ENCODE measurements at places on chromosomes 5 and 9. TPM values are rescaled to one million over a fixed set of nuclear protein-coding genes. Genes with fewer than 3 reads are reported as not detected.

AQP3 gene
- total RNA-seq: 3.4 TPM

DNA sequence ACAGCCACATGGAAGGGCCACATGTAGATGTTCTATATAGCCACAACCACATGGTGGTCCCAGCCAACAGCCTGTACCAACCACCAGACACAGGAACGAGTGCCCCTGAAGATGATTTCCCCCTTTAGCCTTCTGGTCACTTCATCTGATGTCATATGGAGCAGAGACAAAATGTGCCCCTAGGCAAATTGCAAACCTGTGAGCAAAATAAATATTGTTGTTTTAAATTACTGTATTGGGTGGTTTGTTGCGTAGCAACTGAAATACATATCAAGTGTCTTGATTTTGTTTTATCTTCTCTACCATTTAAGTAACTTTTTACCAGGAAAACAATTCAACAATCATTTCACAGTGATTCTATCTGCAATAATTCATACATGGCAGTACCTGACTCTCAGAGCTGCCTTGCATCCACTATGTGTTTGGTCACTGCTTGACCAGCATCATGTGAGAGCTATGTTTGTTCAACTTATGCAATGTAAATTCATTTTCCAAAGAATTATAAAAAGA lies 142.5 kb upstream of the VLDLR start:
- DNase-seq: no peak

DNA sequence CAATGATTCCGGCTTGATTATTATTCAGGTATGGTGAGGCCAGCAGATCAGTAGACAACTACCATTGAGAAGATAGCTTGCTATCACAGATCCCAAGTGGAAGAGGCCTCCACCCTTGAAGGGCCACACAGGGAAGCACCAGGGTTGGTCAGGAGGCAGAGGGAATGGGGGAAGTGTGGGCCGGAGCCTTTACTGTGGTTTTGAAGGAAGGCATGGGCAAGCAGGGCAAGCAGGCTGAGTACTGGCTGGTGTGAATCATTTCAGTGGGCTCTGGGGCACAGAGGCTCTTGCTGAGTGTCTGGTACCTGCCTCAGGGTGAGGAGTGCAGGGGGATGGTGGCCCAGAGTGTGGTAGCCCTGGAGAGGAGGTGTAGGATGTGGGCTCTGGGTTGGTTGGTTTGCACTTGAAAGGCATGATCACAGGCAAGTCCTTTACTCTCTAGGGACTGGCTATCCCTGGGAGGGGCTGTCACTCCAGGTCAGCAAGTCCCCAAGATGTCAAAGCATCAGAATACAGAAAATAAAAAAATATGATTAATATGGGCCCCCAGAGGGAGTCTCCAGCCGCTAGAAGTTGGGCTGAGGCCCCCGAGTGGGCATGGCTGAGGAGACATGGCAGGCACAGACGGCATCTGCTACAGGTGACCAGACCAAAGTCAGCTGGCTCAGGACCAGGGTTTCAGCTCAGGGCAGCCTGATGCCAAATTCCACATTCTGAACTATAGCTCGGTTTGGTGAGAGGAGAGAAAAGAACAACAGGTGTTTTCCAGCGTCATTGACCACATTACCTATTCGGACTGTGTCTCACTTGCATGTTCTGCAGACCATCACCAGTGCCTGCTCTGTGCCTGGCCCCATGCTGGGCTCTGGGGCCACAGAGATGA lies 9.7 kb upstream of the SUSD3 start:
- no peak for DNase-seq

DNA sequence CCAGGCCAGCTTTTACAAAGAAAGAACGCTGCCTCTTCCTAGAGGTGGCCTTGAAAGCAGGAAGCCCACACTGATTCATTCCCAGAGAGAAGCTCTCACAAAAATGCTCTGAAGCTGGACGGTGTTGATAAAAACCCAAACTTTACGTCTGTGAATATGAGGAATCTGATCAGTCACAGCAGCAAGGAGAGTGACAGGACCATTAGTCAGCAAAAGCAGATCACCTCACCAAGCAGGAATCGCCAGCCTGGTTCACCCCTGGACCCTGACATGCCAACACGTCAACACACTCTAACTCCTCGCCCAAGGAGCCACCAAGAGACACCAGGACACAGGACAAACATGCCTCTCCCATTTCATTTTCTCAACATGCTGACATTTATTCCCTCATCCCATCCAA lies 70.6 kb upstream of the ZNF622 start:
- no peak for DNase-seq

DNA sequence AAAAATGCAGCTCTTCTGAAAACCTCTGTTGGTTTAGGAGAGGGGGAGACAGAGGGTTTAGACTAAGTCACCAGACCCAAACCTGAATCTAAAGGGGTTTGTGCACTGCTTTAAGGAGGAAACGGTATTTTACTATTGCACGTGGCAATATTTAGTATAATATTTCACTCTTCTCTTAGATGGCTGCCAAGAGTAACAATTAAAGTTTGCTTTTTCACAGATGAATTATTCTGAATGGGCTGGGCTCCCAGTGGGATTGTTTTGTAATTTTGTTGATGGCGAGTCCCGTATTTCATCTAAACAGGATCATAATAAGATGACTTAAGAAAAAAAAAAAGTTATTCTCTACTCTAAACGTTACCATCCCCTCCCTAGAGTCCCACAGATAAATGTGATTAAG lies 245.4 kb downstream of the PCSK5 start:
- no peak for DNase-seq

GRCh38 chr9:76534026-76534425 lies 75.0 kb downstream of the GCNT1 start:
- DNase-seq: no peak

DNA sequence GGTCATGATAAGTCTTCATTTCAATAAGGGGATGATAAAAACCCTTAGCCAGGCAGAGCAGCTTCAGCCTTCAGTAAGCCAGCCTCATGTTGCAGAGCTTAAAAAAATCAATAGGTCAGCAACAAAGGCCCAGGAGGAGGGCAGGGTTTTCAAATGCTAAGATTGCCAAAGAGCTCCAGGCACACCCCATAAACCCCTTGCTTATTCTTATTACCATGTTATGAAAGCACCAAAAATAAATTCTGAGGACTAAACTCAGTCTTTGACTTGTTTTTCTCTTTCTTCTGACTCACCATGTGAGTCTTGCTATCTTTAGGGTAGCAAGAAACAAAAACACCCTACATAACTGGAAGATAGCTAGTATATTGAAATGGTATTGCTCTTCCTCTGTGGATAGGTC lies 317.1 kb downstream of the KCTD16 start:
- no peak for DNase-seq

- DNase-seq: peak; percentile 20
Observed at GRCh38 chr5:84091127-84091799, 293.4 kb downstream of the EDIL3 start.

DNA sequence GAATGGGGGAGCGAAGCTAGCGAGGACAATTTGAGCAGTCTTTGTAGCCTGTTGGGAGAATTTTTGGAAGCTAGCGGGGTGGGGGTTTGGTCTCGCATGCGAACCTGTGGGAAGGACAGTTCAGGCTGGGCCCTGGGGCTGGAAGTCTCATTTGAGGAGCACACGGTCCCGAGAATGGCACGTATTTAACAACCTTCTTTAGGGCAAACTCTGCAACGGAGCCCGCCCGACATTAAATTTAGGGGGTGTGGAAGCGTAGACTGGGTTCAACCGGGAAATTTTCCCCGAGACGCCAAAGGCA lies 35.2 kb upstream of the NFIB start:
- no peak for DNase-seq

DNA sequence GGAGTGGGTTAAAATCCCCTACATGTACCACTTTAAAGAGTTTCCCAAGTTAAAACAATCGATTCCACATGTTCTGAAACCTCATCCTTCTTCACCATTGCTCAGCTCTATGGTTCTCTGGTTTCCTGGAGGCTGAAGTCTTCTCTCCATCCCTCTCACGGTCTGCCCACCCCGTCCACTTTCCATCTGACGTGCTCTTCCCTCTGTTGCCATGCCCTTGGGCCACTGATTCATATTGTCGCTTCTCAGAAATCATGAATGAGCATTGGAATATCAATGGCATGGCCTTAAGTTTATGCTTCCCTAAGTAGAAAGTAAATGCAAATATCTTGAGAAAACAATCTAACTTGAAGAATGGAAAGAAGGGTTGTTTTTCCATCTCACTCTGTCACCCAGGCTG lies 30.9 kb downstream of the GDNF start:
- DNase-seq: no peak

GRCh38 chr5:180120237-180121101 lies 48.9 kb upstream of the RNF130 start:
- no peak for DNase-seq

- DNase-seq: no peak
Observed at GRCh38 chr5:102753889-102754766, 977 bp upstream of the PAM start.

- DNase-seq: no peak
Observed at GRCh38 chr9:125507226-125507625, 199.8 kb downstream of the MAPKAP1 start.

DNA sequence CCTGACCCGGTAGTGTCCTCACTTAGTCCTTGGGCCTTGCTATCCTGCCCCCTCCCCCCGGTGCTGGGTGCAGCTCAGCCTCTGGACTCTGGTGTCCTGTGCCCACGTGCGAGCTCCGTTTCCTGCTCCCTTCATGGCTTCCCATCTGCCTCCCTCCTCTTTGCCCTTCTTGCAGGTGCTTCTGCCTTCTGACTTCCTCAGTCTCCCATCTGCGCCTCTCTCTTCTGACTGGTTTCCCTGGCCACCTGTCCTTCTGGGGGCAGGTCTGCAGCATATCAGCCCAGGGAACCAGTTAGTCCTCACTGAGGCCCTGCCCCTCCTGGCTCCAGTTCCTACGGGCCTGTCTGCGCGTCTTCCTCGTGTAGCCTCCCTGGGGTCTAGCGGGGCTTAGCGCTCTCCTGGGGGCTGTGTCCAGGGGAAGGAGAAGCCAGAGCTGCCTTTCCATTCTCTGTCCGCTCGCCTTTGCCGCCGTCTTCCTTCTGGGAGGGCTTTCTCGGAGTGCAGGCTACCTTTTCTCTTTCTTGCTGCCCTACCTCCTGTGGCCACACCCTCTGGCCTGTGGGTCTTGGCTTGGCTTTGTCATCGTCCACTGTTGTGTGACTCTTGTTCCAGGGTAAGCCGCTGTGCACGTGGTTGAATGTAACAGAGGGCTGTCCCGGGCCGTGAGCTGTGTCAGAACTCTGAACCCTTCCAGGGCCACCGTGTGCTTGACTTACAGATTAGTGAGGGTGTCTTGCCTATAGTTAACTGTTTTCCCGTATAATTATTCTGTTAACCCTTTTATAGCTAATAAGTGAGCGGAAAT lies 51.8 kb downstream of the EHMT1 start:
- DNase-seq: no peak

Measured in GM12878 (cell line).